ENCODE measurements at places on chromosomes 5 and 9.

DNA sequence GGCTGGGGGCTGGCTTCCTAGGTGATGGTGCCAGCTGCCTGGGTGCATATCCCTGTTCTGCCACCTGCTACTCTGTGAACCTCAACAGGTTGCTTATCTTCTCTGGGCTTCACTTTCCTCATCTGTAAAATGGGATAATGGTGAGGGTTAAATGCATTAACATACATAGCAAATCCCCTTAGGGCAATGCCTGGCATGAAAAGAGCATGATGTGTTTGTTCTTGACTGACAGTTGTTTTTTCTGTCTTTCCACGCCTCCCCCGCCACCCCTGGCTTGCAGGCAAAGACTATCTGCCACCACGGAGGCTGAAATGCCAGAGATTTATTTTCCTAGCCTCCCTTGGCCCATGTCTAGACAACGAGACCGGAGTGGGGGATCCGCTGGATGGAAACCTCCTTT is 280.5 kb downstream of the NSG2 start:
- DNase-seq, result no peak

GRCh38 chr5:95086927-95087815 is 197.7 kb downstream of the MCTP1 start:
- no peak for DNase-seq

- no peak for DNase-seq
Observed at GRCh38 chr9:4812858-4813257, 20.1 kb downstream of the RCL1 start.

GRCh38 chr9:69079186-69079585 is 43.6 kb downstream of the FXN start:
- no peak for DNase-seq

DNA sequence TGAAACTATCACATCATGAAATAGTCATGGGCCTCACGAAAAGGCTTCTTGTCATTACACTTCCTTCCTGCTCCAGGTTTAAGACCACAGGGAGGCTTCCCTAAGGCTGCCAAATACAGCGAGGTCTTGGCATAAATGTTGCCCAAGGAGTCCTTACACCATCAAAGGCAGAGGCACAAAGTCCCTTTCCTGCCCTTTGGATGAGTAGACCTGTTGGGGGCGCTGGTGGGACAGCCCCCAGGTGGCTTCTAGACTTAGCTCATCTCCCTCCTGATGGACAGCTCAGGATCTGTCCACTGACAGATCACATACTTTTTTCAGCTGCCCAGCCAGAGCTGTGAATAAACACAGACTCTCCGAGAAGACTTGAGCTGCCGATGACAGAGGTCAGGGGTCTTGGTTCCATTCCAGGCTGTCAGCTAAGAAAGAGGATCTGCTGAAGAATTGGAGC is 15.5 kb upstream of the MEGF9 start:
- DNase-seq, result no peak

GRCh38 chr5:172858511-172858989 is 24.5 kb downstream of the ERGIC1 start:
- no peak for DNase-seq

- peak; percentile 84 for DNase-seq
Observed at GRCh38 chr9:122125158-122125508, 32.0 kb upstream of the TTLL11 start.

DNA sequence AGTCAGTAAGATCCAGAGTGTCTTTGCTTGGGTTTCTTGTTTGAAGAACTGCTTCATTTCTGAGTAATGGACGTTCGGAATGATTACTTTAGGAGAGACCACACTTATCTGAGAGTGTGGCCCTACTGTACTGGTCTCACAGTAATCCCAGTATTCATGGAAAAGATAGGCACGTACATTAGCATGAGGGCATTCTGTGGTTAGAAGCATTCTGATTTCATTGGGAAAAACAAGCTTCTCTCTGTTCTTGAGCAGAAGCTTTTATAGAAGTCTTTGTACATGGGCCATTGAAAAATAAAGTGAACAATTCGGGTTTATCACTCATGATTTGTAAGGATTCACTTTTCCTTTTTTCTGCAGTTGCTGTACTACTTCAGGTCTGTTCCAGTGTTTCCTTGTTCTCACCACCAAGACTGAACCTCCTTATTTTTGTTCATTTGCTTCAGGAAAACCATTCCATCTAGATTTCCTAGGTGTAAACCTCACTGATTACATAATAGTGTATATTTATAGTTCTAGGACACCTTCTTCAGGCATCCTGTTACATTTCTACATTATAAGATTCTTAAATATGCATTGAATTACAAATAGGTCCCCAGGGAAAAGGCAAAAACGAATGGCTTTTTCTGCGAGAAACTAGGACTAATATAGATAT is 10.1 kb downstream of the TGFBR1 start:
- DNase-seq, result no peak

DNA sequence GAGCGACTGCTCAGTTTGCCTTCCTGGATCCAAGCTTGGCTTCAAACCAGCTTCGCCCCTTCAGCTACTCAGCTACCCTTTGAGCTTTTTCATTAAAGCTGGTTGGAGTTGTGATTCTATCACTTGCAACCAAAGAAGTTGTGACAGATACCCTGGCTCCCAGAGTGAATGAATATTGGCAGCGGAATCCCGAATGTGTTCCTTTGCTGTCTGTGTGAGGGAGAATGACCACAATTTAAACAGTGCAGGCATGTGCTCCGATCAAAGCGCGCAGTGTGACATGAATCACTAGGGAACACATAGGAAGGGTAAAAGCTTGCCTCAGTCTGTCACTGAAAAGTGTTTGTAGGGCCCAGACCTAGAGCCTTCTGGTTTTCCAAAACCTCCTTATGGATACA is 6.6 kb upstream of the AFAP1L1 start:
- no peak for DNase-seq

- no peak for DNase-seq
Observed at GRCh38 chr5:117488976-117489500, 914.4 kb upstream of the SEMA6A start.

DNA sequence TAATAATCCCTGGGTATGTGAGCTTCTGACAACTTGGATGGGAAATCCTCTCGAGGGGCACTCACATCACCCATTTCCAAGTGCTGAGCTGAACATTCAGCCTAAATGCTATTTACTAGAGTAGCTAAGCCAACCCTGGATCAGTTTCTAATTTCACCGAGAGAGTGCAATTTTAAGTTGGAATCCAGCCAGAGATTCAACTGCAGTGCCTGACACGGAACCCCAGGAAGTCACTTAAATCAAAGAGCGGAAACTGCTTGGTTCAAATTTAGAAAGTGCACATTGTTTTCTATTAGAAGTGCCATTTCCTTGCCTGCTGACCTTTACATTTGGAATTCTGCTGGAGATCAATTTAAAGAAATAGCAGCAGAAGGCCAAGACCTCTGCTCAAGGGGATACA is 8.8 kb downstream of the SPRY4 start:
- DNase-seq, result no peak

GRCh38 chr9:16257604-16258003 is 612.9 kb downstream of the BNC2 start:
- DNase-seq, result no peak

- DNase-seq, result no peak
Observed at GRCh38 chr5:93346301-93346700, 234.7 kb downstream of the NR2F1-AS1 start.

- no peak for DNase-seq
Observed at GRCh38 chr9:19999491-20000057, 210.7 kb upstream of the SLC24A2 start.
